ENCODE measurements at places on chromosomes 2 and 18.

DNA sequence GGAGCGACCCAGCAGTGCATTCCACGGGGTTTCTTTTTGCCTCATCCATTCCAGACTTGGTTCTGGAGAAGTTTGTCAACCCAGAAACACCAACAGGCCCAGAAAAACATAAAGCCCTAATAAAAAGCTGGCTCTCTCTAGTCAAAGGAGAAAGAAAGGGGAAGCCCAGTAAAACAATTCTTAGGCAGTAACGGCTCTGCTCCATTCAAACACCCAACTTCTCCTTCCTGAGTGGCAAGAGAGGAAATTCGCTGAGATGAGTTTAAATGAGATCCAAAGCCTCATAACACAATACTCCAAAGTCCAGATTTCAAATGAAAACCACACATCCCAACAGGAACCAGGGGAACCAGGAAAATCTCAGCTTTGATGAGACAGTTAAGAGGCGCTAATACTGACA lies 179.9 kb downstream of the RPIA start:
- no peak for DNase-seq

DNA sequence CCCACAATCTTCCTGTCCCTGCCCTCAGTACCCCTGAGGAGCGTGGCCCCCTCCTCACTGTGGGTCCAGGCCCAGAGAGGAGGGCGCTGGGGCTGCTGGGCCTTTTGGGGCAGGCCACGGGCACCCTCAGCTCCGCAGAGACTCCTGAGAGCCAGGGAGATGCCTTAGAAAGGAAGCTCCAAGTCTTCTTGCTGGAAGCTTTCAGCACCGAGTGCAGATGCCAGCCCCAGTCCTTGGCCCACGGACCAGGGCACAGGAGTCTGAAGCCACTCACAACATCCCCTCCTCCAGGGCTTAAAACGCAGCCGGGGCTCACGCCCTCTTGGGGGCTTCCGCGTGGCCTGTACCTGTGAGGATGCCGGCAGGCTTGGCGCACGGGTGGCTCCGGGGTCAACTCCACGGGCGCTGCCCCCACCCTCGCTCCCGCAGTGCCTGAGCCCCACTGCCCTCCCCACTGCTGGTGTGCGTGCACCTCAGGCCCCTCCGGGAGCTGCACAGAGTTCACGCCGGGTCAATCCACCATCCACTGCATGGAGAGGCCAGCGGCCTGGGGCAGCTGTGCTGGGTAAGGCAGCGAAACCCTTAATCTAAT lies 72.1 kb upstream of the CTDP1 start:
- DNase-seq = no peak

GRCh38 chr2:222034058-222034457 lies 264.7 kb downstream of the PAX3 start:
- no peak for DNase-seq

GRCh38 chr2:158381205-158381604 lies 75.3 kb downstream of the CCDC148 start:
- DNase-seq = no peak

DNA sequence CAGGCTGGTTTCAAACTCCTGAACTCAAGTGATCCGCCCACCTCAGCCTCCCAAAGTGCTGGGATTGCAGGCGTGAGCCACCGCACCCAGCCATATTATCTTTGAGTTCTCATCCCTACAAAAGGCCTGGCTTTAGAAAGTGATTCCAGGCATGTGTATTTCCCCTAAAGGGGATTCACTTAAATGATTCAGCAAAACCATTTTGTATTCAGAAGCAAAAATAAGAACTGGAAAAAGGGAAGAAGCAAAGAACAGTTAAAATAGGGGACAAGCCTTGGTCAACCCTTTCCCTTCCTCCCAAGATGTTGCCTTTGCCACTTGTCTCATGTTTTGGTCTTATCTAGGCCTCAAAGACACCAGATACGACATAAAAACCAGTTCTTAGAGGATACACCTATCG lies 10.5 kb downstream of the TM4SF20 start:
- DNase-seq = no peak

DNA sequence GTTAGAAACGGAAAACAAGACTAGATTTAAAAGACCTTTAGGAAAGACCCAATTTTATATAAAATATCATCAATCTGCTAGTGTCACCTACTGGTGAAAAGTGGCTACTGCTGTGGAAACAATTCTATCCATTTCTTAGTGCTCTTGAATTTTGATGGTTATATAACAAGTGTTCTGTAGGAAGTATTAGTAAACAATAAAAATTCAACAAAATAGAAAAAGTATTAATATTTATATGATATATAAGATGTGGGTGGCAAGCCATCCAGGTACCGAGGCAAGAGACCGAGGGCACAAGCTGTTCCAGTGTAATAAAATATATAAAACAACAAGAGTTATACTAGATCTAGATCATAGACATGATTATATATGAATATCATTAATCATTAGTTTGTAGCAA lies 6.2 kb upstream of the TMEM87B start:
- DNase-seq = peak; percentile 72

DNA sequence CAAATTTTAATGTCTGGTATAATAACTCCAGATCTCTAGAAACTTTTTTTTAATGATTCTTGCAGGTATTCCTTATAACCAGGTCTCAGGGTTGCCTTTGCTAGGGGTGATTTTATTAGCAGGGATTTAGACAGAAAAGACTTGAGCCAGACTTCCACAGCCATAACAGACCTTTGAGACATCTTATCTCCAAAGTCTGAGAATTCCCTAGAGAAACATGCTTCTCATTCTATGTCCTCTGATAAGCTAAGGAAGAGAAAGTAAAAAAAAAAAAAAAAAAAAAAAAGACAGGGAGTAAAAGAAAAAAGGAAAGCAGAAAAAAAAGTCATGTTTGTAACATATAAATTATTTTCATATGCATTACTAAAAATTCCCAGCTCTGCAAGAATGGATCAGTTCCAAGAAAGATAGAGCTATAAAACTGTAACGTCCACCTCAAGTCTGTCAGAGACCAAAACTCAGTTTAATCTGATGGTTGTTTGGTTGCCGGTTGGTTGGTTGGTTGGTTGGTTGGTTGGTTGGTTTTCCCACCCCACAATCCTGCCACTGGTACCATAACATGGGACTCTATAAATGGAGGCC lies 153.8 kb downstream of the COL6A3 start:
- DNase-seq = no peak

- no peak for DNase-seq
Observed at GRCh38 chr2:136919682-136920081, 154.3 kb downstream of the THSD7B start.

- no peak for DNase-seq
Observed at GRCh38 chr18:35653392-35654135, 72.0 kb downstream of the GALNT1 start.

GRCh38 chr2:37083873-37084794 lies at the start of the genes GPATCH11 and HEATR5B:
GPATCH11 (plus strand) TSS chr2:37084518; CDS start chr2:37088382, 3,864 bp downstream.
HEATR5B (minus strand) TSS chr2:37084372; CDS start chr2:37083414, 958 bp downstream.
- peak; percentile 94 for DNase-seq

DNA sequence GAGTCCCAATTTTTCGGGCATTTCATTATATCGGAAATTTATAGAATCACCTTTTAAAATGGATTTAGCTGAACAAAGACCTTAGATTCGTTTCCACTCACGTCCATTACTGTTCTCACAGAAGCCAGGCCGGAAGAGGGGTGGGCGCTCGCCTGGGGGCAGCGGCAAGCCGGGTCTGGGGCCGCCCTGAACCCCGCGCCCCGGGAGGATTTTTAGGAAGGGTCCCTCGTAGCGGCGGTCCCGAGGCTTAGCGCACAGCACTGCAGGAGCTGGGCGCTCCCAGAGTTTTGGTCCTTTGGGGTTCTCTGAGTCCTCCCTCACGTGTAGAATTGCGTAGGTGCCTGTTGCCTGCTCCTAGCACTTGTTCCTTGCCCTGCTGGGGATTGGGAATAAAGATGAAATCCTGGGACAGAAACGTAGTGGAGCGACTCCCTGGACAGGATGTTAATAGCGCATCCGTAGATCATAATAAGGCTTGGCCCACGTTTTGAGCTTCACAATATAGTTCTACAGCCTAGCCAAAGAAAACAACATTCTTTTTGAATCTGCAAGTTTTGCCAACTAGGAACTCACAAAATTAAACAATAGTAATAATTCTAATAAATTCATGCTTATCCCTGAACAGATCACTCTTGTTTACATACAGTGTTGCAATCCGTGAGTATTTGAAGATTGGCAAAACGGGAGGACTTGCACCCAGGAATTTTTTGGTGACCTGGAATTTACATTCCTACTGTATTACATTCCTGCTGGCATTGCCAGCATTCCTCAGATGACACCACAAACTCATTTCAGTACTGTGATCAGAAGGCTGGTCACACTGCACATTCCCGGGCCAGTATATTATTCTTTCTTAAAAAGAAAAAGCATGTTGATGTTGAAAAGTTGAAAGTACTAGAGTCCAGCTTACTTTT lies 875 bp downstream of the C18orf63 start:
- DNase-seq = no peak

DNA sequence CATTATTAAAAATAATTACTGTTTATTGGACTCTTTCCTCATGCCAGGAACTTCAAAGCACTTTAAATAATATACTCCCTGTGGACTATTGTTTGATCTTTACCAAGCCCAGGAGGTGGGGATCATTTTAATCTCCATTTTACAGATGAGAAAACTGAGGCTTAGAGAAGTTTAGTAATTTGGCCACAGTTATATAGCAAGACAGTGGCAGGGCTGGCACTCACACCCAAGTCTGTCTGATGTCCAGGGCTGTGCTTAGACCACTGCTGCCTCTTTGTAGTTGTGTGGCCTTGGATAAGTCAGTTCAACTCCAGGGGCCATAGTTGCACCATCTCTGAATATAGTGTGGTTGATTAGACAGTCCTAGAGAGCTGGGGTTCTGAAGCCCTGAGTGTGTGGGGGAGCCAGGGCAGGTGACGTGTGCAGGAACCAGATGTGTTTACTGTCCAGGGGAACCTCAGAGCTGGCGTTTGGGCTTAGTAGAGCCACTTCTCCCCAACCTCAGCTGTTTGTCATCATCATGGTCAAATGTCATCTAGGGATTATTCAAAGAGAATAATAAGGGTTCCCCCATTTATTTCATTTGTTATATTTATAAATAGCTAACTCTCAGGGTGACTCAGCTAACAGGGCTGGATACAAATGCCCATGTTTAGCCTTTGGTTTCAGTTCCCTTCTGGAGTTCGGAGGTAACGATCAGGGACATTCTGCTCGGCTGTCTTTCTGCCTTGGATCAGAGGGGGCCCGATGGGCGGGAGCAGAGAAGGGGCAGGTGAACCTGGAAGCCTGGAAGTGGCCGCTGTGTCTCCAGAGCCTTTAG lies 68.0 kb downstream of the BOLA3 start:
- peak; percentile 38 for DNase-seq

DNA sequence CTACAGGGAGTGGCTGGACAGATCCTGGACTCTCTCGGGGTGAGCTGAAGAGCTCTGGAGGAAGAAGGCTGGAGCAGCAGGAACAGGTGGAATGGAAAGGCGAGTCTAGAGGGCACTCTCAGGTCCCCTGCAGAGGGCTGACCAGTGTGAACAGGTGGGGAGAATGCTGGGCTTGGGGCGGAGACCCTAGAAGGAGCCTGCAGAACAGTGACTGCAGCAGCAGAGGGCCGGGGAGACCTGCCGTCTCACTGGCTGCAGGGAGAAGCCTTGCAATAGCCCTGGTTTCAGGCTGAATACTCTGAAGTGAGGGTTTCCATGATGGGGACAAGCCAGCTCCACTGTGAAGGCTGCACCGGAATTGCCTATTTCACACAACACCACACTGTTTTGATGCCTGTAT lies 626.7 kb upstream of the SALL3 start:
- no peak for DNase-seq

GRCh38 chr18:47719096-47719780 lies 211.2 kb downstream of the SMAD2 start:
- DNase-seq = no peak

DNA sequence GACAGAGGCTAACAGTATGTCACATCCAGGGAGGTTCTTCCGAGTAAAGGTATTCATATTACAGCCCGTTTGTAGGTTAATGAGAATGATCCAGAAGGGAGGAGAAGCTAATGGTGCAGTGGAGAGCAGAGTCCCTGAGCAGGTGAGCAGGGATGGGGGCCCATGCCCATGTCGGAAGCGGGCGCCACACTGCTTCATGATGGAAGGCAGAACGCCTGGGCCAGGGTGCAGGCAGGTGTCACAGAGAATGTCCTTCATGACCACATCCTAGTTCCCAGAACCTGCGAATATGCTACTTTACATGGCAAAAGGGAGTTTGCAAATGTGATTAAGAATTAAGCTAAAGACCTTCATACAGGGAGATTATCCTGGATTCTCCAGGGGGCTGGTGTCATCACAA lies 4.0 kb downstream of the HES6 start:
- no peak for DNase-seq

DNA sequence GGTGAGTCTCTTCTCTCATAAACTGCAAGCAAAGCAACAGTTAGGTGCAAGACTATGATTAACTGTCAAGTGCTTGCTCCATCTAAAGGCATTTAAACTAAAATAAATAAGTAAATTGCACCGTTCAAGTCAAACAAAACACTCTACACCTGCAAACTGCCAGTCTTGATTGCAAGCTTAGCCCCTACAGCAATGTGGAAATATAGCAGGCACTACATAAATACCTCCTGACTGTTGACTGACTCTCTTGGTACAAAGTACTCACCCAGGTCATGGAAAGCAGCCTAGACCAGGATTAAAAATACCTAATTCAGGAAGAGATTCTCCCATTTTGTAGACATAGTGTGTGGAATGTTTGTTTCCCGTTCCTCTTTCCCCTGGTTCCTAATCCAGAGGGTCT lies 176.6 kb upstream of the KLHL29 start:
- no peak for DNase-seq

GRCh38 chr2:180367815-180368214 lies 360.7 kb upstream of the CWC22 start:
- DNase-seq = no peak

DNA sequence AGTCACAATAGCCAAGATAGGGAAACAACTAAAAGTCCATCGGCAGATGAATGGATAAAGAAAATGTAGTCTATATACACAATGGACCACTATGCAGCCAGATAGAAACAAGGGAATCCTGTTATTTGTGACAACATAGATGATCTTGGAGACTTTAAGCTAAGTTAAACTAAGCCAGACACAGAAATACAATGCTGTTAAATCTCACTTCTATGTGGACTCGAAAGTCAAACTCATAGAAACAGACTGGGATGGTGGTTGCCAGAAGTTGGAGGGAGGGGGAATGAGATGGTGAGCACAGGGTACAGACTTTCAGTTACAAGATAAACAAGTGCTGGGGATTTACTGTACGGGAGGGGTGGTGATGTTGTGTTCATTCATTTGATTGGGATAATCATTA lies 5.4 kb upstream of the CNDP1 start:
- no peak for DNase-seq
